ENCODE measurements at places on chromosomes 12 and 14. TPM values are rescaled to one million over a fixed set of nuclear protein-coding genes. Genes with fewer than 3 reads are reported as not detected.

The KRT82 gene
- total RNA-seq, result not detected

The C12orf50 gene
- not detected for total RNA-seq

The TAS2R31 gene
- total RNA-seq, result not detected

The LMBR1L gene
- total RNA-seq, result 11.2 TPM

The ZDHHC22 gene
- not detected for total RNA-seq

The SMOC1 gene
- total RNA-seq, result not detected

GRCh38 chr12:124493809-124494750 is 73.3 kb downstream of the NCOR2 start:
- no peak overlapping the region for H3K27ac ChIP-seq
- no peak overlapping the region for H3K4me3 ChIP-seq
- H3K27me3 ChIP-seq, result no peaks in the 10 kb centered on the region
- no peak for DNase-seq

GRCh38 chr14:49193332-49194065 is 392.7 kb downstream of the RPS29 start:
- H3K27me3 ChIP-seq, result no peaks in the 10 kb centered on the region
- DNase-seq, result peak; percentile 11
- H3K27ac ChIP-seq, result no peak overlapping the region
- no peaks in the 10 kb centered on the region for H3K4me1 ChIP-seq
- H3K4me3 ChIP-seq, result no peak overlapping the region

GRCh38 chr12:87405918-87406317 is 623.3 kb downstream of the C12orf50 start:
- H3K4me1 ChIP-seq, result no peaks in the 10 kb centered on the region
- H3K4me3 ChIP-seq, result no peak overlapping the region
- no peak for DNase-seq
- H3K27me3 ChIP-seq, result no peaks in the 10 kb centered on the region

GRCh38 chr12:68837215-68837614 is 29.2 kb downstream of the MDM2 start:
- no peak for DNase-seq
- H3K27me3 ChIP-seq, result no peaks in the 10 kb centered on the region
- H3K4me1 ChIP-seq, result no peaks in the 10 kb centered on the region
- H3K36me3 ChIP-seq, result peaks cover 95% of the 10 kb centered on the region

GRCh38 chr14:93113678-93114067 is 2.1 kb downstream of the ITPK1 start:
- H3K27ac ChIP-seq, result peak overlapping the region; percentile 99
- H3K27me3 ChIP-seq, result no peaks in the 10 kb centered on the region
- DNase-seq, result no peak
- peak overlapping the region; percentile 68 for H3K4me3 ChIP-seq

DNA sequence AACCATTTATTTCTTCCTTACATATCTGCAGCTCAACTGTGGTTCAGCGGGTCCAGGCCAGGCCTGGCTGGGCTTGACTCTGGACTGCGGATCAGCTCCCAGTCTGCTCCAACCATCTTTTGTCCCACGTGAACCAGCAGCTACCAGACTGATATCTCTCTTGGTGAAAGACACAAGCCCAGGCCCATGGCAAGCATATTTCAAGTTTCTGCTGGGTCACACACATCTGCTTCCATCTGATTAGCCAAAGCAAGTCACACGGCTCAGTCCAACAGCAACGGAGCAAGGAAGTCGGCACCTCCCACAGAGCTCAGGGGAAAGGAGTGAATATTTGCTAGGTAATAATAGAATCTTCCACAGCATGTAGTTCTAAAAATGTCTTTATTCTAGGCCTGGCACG is 24.7 kb upstream of the MARK3 start:
- no peak overlapping the region for H3K4me3 ChIP-seq
- H3K4me1 ChIP-seq, result no peaks in the 10 kb centered on the region

DNA sequence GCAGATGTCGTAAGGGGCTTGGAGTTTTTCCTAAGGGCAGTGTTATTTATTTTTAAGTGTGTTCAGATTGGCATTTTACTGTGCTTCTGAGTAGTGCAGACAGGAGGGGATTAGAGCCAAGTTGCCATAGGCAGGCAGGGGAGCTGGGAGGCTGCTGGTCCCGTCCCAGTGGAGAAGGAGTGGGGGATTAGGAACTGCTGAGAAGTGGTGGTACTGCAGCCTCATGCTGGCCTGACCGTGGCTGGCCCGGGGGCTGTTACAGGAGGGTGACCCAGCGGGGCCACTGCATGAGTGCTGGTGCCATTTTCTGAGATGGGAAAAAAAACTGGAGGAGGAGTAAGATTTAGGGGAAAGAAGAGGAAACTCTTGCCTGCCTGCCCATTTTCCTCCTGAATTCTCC is 52.3 kb upstream of the DLK1 start:
- DNase-seq, result no peak
- H3K27me3 ChIP-seq, result no peaks in the 10 kb centered on the region
- peaks cover 56% of the 10 kb centered on the region for H3K4me1 ChIP-seq
- no peak overlapping the region for H3K27ac ChIP-seq
- no peaks in the 10 kb centered on the region for H3K36me3 ChIP-seq

DNA sequence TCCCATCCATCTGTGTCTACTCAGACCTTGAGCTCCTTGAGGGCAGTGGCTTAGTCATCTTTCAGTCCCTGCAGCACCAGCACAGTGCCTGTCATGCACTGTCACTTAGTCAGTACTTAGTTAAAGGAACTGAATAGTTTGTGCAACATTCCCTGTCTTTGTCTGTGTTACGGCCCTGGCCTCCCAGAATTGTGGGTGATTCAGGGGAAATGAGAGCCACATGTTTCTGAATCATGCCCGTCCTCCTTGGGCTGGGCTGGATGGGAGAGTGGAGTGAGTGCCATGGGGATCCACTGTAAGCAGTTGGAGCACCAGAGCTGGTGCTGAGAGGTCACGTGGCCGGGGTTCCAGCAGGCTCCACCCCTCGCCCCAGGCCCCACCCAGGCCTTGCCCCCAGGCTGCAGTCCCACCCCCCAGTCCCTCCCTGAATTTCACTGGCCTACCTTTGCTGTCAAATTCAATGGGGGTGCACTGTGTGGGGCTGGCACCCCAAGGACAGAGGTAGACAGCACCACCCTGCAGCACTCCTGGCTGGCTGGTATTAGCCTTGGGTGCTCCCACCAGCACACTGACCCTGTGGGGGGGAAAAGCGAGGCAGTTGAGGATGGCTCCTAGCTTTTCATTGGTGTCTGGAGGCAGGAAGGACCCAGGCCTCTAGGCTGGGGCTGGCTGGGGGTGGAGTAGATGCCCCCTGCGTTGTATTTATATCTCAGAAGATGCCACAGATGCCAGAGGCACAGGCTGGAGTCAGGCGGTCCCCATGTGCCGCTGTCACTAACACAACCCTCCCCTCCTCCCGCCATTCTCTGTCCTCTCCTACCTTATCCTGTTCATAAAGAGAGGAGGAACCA is 7.5 kb downstream of the ITGA5 start:
- H3K36me3 ChIP-seq, result peaks cover 52% of the 10 kb centered on the region
- H3K4me1 ChIP-seq, result peaks cover 55% of the 10 kb centered on the region
- no peaks in the 10 kb centered on the region for H3K27me3 ChIP-seq

- H3K36me3 ChIP-seq, result no peaks in the 10 kb centered on the region
- no peak overlapping the region for H3K27ac ChIP-seq
- DNase-seq, result peak; percentile 73
- no peaks in the 10 kb centered on the region for H3K27me3 ChIP-seq
Observed at GRCh38 chr12:9049520-9050133, 60.3 kb downstream of the KLRG1 start.

DNA sequence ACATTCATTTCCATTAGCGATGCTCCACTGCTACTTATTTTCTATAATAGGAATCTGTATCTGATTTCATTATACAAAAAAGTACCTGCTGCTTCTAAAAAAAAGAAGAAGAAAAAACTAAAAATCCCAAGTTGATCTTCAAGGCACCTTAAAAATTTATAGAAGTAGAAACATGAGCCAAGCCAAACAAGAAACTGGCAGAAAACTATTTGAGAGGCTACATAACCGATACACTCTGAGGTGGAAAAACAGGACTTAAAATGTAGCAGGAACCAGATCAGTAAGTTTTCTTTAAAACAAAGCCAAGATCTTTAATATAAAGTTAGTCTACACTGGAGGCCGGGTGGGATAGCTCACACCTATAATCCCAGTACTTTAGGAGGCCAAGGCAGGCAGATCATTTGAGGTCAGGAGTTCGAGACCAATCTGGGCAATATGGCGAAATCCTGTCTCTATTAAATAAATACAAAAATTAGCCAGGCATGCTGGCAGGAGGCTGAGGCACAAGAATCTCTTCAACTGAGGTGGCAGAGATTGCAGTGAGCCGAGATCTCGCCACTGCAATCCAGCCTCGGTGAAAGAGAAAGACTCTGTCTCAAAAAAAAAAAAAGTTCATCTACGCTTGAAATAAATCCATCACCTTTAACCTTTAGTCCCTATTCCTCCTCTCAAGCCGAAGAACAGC is 278.6 kb downstream of the MED13L start:
- no peaks in the 10 kb centered on the region for H3K27me3 ChIP-seq
- H3K4me1 ChIP-seq, result peaks cover 11% of the 10 kb centered on the region
- H3K27ac ChIP-seq, result peak overlapping the region; percentile 47
- DNase-seq, result no peak
- H3K36me3 ChIP-seq, result peaks cover 63% of the 10 kb centered on the region
- H3K4me3 ChIP-seq, result no peak overlapping the region

GRCh38 chr12:64207453-64207852 is 14.6 kb downstream of the KICS2 start:
- no peak overlapping the region for H3K27ac ChIP-seq
- no peaks in the 10 kb centered on the region for H3K27me3 ChIP-seq
- H3K36me3 ChIP-seq, result peaks cover 37% of the 10 kb centered on the region
- no peaks in the 10 kb centered on the region for H3K4me1 ChIP-seq
- no peak for DNase-seq
- H3K4me3 ChIP-seq, result no peak overlapping the region

All from stomach (tissue), 19 donors.